Fibroblast of skin of back (primary cell): ENCODE measurements at places on chromosomes 12 and 14.
A peak's percentile ranks its signal among the peaks of the same experiment; 100 is the strongest.

DNA sequence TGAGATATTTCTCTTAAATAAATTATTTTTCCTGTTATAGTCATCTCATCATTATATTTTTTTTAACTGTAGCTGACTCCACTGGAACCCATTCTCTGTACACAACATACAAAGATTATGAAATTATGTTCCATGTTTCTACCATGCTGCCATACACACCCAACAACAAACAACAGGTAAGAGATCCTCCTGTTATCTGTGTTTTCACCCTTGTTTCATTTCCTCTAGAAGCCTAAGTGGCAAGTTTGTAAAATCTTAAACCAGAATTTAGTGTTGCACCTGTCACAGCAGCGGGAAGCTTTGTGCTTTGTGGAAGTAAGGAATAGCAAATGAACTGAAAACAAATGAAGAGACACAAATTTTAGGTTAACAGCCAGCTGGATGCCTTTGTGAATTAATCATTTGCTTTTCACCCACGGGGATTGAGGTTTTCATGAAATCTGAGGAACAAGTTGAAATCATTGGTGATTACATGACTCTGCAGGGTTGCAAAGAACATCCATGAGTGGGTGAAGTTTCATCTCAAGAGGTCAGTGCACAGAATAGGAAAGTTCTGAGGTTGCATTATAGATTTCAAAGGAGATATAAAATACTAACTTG is 273.9 kb upstream of the RGS6 start:
- peak; percentile 33 for DNase-seq

DNA sequence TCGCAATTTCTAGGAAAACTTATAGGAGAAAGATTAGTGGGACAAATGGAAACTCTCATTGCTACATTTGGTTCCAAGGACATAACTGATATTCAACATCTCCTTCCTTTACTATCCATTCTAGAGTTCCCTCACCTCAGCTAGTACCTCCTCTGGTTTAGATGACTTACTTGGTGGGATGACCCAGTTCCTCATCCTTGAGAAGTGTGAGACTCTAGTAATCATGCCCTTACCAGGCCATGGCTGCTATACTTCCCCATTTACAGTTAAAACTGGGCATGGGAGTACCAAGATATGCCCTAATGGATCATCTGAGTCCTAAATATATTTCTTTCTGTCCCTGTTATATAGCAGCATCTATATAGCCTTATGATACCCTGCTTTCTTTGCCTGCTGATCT is 58.1 kb downstream of the IFT81 start:
- DNase-seq = no peak

DNA sequence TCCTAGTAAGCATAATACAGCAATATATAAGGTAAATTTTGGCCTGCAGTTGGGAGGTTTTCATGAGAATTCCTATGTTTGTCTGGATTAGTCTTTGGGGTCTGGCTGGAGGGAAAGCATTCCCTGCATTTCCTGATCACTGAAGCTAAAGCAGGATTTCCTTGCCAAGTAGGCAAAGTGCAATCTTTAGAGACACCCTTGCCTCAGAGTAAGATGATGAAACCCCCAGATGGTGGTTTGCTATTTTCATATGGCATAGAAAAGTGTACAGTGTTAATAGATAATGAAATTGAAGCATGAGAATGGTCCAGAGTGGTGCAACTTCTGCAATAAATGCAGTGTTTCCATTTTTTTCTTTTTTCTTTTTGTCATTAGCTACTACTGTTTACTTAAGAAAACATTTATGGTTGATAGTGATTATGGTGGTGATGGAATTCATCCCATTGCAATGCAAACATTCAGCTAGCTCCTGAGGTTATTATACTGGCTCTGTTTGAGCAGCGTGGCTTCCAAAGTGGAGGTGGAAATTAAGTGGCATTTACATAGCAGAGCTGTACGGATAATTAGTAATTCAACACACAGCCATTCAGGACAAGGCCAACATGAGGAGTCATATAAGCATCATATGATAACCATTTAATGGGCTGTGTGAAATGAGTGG is 276.3 kb downstream of the DUSP6 start:
- DNase-seq = no peak

- DNase-seq = peak; percentile 8
These were observed 417.1 kb upstream of the TMTC1 start for GRCh38 chr12:30200864-30201263.

DNA sequence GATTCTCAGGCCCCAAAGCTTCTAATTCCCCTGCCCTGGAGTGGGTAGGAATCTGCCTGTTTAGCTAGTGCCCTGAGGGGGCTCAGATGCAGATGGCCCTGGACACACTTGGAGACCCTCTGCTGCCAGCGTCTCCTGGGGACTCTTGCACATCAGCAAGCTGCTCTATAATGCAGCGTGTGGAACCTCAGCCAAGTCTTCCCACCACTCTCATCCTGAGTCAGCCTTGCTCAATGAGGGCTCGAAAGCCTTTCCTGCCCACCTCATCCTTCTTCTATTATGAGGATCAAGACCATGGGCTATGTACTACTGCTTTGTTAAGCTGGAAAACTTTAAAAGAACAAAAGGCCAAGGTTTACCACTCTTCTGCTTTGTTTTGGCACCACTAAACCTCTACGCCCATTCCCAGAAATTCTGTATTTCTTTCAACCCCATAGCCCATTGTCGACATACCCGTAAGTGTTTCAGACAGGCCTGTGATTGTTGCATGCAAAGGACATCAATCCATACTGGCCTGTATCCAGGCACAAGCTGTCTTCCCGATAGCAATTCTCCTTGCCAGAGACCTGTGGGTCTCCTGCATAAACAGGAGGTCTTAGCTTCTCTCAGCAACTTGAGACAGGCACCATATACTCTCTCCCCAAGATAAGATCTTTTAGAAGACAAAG is 246.9 kb downstream of the DPF3 start:
- no peak for DNase-seq

DNA sequence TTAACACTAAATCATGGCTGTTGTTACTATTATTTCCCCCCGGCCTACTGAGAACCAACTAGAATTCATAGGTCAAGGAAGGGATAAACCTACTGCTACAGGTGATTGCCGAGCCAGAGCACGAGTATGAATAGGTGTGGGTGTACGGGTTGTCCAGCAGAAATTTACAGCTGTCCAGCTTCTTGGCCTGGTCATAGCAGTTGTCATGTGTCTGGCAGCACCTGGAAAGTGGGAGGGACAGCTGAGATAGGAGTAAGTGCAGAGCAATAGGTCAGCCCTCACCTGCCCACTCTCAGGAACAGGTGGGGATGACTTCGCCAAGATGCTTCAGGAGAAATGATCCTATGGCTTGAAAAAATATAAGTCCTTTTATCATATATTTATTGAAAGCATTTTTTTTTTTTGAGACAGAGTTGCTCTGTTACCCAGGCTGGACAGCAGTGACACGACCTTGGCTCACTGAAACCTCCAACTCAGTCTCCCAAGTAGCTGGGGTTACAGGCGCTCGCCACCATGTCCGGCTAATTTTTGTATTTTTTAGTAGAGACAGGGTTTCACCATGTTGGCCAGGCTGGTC is 2.6 kb downstream of the PLA2G1B start:
- DNase-seq = no peak

- DNase-seq = no peak
These were observed 139.8 kb upstream of the NOS1 start for GRCh38 chr12:117501076-117501869.
